Stimulated activated naive CD8-positive, alpha-beta T cell treated with anti-CD3 and anti-CD28 coated beads, Interleukin-15, Interleukin-2, amounts not matched to agents 100 U/mL and 50 U/mL, for 24 hours (primary cell): ENCODE measurements at places on chromosomes 2 and 18.

DNA sequence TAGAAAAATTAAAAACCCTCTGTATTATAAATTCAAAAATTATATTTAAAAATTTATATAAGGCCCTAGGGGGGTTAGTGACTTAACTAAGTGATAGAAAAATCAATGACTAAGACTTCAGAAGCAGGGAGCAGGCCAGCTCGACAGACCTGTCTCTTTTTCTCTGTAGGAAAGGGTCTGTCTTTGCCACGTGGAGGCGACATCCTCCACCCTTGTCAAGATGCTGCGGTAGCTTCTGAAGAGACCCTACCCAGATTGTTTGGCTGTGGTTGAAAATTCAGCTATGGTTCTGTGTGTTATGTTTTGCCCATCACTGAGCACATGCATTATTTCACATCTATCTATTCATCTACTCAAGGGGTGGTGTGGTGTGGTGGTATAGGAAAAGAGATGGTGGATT, 8.2 kb upstream of the SLC4A3 start:
- no peak for DNase-seq

- no peak for DNase-seq
These were observed 24.9 kb downstream of the ZFP36L2 start for GRCh38 chr2:43201497-43201896.

DNA sequence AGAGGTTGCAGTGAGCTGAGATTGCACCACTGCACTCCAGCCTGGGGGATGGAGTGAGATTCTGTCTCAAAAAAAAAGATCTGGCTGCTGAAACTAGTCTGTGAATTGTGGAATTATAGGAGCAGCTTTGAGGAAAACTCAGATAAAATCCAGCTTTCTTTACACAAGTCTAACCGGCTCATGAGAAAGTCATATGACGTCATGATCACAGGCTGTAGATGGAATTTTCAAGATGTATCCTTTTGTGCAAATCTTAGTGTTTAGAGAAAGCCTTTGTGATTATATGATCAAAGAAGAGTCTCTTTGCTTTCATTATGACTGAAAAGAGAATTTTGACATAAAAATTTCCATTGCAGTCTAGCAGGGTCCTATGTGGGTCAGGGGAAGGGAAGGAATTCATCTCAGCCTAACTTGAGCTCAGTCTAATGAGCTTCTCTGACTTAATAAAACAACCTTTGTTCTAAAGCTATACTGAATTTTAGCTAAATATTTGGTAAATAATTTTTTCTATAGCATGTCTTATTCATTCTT, 90.2 kb upstream of the NCK2 start:
- DNase-seq: no peak

GRCh38 chr2:121810959-121811853, 55.8 kb downstream of the TSN start:
- DNase-seq: peak; percentile 9

- no peak for DNase-seq
These were observed 109.4 kb downstream of the LYPD1 start for GRCh38 chr2:132560562-132560961.

DNA sequence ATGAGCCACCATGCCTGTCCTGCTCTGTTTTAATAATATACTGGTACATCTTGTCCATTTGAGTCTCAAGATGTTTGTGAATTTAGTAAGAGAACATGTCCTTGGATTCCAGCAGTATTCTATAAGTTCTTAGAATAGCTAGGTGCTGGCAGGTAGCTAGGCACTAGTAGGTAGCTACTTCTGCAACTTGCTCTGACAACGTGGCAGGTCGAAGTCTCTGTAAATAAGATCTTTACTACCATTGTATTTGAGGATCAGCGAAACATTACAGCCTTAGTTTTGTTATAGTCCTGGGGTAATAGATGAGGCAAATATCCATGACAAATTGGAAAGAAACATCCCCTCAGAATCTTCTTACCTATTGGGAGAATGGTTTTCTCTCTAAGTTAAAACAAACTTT, 14.2 kb upstream of the PRELID3A start:
- no peak for DNase-seq

GRCh38 chr2:204542982-204543608, 2.2 kb upstream of the PARD3B start:
- no peak for DNase-seq

GRCh38 chr2:62277688-62278087, 81.8 kb downstream of the B3GNT2 start:
- DNase-seq: no peak

DNA sequence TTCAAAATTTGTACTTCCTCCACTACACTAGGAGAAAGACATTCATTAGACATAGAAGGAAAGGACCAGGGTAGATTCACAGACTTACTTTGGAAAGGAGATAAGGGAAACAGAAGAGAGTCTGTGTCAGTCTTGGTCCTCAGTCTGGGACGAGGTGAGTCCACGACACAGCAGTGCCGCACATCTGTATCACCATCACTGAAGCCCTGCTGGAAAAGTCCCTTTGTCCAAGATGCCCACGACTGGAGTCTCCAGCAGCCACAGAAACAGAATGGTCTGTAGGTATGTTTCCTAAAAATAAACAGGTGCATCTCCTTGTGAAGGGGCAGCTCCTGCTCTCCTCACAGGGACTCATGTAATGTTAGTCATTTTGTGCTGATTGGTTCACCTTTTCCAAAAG, 27.4 kb downstream of the COX7A2L start:
- no peak for DNase-seq

DNA sequence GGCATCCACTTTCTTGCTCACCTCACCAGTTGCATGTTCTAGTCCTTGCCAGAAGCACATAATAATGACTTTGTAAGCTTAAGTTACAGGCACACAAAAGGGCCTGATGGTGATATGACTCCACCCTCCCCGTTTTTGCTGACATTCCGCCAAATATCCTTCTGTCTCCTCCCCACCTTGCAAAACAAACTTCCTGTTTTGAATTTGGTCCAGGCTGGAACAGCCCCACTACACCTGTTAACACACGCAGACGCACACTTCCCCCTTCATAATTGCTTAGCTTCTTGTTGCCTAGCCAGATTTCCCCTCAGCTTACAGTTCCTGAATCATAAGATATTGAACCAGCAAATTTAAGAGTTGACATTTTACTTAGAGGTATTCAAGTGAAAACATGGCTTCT, at the start of gene MGAT5:
MGAT5 (plus strand) TSS at position 269 of the 400 bp plus-strand sequence. CDS start 332 bp downstream, outside the sequence.
- no peak for DNase-seq

DNA sequence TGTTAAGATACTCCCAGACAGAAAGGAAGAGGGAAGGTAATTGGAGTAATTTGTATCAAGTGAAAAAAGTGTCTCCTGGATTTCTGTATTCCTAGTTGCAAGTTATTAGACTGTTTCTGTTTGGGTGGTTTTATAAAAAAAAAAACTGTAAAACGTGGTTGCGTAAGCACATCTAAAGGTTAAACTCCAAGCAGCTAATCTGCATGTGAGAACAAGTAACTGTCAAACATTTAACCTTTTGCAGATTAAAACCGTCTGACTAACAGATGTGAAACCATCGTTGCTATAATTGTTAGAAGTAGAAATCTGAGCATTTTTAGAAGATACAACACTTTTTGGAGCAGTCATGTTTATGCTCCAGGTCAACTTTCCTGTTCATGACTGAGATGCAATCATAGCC, 72.3 kb downstream of the AFF3 start:
- no peak for DNase-seq

GRCh38 chr2:214192711-214193110, 218.1 kb upstream of the VWC2L start:
- no peak for DNase-seq

GRCh38 chr2:142944264-142944663, 66.8 kb downstream of the KYNU start:
- DNase-seq: no peak

GRCh38 chr18:3663870-3664512, 214.0 kb downstream of the TGIF1 start:
- no peak for DNase-seq

DNA sequence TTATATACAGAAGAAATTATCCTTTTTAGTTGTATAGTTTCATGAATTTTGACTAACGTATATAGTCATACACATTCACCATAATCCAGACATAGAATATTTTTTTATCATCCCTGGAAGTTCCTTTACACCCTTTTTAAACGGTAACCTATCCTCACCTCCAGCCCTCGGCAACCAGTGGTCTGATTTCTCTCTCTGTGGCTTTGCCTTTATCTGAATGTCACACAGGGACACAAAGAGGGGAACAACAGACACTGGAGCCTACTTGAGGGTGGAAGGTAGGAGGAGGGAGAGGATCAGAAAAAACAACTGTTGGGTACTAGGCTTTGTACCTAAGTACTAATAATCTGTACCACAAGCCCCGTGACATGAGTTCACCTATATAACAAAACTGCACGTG, 191.9 kb downstream of the MC4R start:
- no peak for DNase-seq

DNA sequence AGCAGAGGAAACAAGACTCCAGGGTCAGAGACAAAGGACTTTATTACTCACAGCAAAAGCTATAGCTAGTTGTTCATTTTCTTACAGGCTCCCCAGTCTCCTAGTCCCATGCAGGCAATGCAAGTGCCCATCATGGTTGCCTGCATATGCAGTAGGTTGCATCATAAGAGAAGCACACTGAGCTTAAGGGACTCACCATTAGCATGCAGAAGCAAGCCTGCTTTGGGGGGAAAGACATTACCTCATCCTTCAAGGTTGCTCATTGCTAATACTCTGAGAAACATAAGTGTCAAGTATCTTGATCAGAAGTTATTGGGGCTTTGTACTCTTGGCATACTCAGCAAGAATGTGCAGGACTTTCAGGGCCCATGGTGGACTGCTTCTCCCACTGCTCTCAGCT, 114.6 kb upstream of the CCDC68 start:
- no peak for DNase-seq

- DNase-seq: no peak
These were observed 144.2 kb upstream of the OTOS start for GRCh38 chr2:240284503-240285259.

- DNase-seq: no peak
These were observed 263.9 kb upstream of the APCDD1 start for GRCh38 chr18:10190564-10190963.

DNA sequence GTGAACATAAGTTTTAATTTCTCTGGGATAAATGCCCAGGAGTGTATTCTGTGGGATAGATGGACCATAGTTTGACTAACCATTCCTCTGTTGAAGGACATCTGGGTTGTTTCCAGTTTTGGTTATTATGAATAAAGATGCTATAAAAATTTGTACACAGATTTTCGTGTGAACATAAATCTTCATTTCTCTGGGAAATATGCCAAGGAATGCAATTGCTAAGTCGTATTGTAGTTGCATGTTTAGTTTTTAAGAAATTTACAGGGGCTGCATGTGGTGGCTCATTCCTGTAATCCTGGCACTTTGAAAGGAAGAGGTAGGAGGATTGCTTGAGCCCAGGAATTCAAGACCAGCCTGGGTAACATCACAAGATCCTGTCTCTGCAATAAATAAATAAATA, 6.9 kb upstream of the SLC11A1 start:
- no peak for DNase-seq

- no peak for DNase-seq
These were observed 17.5 kb upstream of the SULT1C3 start for GRCh38 chr2:108222261-108222660.

DNA sequence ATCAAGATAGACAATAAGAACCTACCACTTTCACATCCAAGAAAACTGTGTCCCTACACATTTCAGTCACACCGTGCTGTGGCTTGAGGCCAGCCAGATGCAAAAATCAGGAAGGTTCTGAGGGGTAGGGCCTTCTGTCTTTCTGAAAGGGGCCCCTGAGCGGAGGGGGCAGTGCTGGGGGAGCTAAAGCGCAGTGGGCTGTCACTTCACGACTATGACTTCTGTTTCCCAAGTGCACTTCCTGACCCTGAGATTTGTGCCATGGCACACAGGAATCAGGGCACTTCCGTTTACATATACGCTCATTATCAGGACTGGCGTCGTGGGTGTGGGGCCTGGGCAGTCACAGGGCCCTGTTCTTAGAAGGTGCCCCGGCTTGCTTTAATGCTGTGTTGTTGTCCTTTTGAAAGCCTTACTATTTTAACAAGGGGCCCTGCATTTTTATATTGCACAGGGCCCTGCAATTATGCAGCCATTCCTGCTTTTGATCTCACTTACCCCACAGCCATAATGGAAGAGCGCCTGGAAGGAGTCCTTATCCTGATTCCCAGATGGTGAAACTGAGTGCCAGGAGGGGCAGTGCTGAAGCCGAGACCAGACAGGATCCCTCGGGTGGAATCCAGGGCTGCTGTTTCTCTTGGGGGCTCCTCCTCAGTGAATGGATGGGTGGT, 620 bp downstream of the NGEF start:
- no peak for DNase-seq

DNA sequence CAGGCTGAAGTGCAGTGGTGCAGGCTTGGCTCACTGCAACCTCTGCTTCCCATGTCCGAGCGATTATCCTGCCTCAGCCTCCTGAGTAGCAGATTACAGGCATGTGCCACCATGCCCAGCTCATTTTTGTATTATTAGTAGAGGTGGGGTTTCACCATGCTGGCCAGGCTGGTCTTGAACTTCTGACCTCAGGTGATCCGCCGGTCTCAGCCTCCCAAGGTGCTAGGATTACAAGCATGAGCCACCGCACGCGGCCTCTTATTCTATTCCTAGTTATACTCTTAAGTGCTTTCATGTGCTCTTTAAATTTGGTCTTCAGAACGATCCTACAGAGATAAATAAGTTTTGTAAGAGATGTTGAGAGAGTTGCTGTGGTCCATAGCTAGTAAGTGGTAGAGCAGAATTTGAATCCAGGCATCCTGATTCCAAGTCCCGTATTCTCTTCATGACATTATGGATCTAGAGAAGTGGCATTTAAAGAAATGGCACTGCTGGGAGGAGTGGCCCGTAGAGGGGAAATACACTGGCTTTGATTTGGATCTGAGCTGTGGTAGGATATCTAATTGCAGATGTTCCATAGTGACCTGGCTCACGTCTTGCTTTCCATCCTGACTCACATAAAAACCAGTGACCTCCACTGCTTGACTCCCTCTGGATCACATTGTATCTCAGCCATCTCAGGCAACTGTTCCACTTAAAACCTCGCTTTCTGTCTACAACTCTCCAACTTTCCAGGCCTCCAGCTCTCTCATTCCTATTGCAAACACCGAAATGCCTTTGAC, 22.8 kb upstream of the ME2 start:
- DNase-seq: no peak

- DNase-seq: no peak
These were observed 350.6 kb downstream of the DCDC2C start for GRCh38 chr2:4053769-4054493.

DNA sequence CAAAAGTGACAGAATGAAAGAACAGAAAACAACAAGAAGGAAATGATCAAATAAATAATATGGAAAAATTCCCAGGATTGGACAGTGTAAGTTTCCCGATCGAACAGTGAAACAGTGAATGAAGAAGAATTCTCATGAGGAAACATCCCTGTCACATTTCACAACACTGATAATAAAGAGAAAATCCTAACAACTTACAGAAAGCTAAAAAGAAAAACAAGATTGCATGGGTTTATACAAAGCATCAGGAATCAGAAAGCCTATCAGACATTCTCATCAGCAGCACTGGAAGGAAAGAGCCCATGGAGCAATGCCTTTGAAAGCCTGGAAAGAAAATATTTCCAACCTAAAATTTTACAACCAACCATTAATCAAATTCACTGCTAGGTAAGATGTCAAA, 9.9 kb upstream of the COL6A3 start:
- no peak for DNase-seq

- DNase-seq: no peak
These were observed 32.5 kb downstream of the TET3 start for GRCh38 chr2:74017223-74017622.
